ENCODE measurements at places on chromosomes 2 and 18. TPM values are rescaled to one million over a fixed set of nuclear protein-coding genes. Genes with fewer than 3 reads are reported as not detected.
A peak's percentile ranks its signal among the peaks of the same experiment; 100 is the strongest.

DNA sequence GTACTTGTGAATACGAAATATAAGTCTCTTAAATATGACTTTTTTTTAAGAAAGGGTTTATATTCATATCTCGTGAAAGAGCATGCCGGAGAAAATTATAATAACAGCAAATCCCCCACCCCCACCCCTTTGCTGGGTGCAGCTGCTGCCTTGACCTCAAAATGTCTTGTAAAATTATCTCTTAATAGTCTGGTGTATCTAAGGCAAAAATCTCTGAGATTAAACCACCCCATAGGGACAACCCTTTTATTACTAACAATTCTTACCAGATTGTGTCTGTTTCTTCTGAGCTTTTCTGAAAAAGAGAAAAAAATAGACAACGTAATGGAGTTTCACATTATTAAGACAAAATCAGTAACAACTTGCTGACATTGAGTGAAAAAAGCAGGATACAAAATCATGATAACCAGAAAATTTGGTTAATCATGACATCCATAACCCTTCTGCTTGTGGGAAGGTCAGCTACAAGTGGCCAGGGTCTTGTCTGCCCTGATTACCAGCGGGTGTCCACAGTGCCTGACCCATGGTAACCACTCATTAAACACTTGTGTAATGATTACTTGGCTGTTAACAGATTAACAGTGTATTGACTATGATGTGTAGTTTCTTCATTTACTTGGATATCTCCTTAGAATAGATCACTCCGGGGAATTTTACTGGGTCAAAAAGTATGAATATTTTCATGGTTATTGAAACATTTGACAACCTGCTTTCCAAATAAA, 1.5 kb downstream of the STRADB start:
- no peak for DNase-seq

DNA sequence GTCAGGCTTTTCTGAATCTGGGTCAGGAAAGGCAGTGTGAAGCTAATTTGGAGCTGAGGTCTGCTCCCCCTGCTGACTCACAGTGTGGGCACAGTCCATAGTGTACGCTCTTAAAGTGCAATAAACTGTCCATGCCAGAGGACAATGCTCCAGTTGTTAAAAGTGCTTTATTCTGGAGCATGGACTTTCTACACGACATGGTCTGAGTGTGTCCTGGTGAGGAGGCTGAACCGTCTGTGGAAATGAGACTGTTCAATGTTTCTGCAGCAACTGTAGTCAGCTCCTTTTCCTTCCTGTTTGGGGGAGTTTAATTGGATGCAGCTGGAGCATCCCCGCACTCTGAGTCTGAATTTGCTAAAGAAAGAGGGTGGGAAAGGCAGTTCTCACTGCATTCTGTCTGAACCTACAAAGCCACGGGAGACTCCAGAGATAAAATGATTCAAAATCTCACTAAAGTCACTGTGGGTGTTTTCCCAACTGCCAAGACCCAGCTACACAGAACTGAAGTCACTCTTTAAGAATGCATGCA, 110.2 kb upstream of the TRIB2 start:
- DNase-seq, result no peak

DNA sequence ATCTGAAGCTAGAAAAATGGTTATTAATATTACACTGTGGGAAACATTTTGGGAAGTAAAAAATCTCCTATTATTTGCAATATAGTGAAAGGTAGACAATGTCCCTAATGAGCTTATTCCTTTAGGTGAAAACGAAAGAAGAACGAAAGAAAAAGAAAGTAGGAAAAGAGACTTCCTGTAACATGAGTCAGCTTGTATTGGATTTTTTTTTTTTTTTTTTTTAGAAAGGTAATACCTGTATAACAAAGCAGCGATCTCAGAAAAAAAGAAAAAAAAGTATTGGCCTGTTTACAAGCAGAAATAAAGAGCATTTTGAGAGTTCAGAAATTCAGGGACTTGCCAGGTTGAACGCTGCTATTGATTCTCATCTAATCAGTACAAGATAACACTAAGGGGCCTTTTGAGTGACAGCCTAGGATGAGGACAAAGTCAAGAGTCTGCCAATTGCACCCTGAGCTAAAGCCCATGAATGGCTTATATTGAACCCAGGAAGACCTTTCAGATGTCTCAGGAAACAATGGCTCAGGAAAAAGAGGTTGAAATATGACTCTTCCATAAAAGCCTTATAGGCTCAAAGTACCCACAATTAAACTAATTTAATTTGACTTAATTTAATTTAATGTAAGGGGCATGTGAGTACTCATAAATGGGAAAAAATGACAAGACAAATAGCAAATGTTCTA, 615.6 kb upstream of the CDH2 start:
- DNase-seq, result no peak

DNA sequence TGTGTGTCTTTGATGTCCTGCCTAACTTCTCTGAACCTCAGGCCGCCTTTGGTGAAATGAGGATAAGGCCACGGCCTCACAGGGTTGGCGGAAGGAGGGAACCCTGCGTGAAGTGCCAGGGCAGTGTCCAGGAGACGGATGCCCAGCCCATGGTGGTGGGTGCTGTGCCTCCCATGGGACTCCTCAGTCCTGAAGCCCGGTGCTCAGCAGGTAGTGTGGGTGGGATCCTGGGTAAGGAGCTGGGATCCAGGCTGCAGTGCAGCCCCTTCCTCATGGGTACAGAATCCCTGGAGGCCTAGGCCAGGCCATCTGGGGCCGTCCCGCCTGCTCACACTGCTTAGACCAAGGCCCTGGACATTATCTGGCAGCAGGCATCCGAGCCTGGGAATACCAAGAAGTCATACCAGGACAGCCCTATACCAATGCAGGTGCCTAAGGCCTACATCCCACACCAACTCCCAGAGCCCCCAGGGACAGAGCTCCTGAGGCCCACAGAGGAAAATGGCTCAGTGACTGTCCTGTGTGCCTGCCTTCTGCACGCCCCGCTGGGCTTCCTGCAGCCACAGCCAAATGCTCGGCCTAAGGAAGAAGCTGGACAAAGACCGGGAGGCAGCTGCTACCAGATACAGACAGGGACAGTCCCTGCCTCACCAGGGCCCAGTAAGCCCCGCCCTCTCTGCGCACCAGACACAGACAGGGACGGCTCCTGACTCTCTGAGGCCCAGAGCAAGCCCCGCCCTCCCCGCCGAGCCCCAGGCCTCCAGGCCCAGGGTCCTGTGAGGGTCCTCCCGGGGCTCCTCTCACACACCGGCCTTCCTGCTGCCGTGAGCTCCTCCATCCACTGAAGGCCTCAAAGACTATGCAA, 78.0 kb downstream of the NDUFA10 start:
- no peak for DNase-seq

GRCh38 chr18:45320724-45321123, 294.6 kb upstream of the SLC14A2 start:
- no peak for DNase-seq

- DNase-seq, result peak; percentile 71
Measured at GRCh38 chr2:218876562-218877219, 4.0 kb upstream of the WNT10A start.

DNA sequence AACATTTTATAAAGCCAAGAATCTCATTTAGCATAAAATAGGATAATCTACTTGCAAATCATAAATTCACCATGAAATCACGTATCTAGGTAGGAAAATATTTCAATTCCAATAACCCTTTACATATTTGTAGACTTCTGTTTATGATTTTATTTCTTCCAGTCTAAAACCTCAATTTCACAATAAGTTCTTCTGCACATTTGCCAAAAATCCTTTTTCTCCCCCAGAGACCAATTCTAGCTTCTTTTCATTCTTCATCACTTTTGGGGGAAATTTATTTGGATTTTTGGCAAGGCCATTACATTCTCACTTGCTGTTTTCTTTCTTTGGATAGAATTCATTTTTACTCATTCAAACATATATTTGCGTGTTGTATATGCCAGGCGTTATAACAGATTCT, 86.8 kb downstream of the SPRED2 start:
- DNase-seq, result no peak

GRCh38 chr2:70834881-70835280, 735 bp downstream of the CD207 start:
- no peak for DNase-seq

KIF5C gene
- 1.0 TPM for polyA plus RNA-seq

SP3 gene
- 60.2 TPM for polyA plus RNA-seq

Data from naive thymus-derived CD8-positive, alpha-beta T cell (primary cell).